ENCODE measurements at places on chromosomes 5 and 9.

DNA sequence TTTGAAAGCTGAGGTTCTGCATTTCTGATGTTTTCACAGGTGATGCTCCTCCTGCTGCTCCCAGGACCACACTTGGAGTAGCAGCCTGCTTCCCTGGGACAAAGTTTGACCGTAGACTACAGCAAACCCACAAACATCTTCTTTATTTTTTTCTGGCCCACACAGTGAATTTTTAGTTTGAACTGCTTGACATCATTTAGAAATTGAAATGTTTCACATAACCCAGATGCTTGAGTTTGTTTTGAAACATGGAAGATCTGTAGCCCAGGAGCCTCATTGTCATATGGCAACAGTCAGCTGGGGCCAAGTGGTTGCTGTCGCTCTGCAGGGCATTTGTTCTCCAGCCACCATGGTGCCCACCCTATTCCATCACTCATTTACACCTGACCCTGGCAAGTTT is 8.4 kb downstream of the SH3TC2 start:
- no peak for DNase-seq

DNA sequence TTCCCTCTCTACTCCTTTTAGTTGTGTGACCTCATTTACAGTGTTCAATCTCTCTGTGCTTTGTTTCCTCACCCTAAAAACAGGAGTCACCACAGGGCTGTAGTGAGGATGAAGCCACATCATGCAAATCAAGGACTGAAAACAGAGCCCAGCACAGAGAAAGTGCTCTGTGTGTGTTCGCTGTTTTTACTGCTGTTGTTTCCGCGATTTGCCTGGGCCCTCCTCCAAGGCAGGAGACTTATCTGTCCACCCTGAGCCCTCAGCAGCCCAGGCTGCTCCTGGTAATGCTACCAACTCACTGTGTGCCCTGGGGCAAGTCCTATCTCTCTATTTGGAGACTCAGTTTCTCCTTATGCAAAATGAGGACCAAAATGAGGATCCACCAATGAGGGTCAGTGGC is 87.2 kb upstream of the NEURL1B start:
- DNase-seq: no peak

DNA sequence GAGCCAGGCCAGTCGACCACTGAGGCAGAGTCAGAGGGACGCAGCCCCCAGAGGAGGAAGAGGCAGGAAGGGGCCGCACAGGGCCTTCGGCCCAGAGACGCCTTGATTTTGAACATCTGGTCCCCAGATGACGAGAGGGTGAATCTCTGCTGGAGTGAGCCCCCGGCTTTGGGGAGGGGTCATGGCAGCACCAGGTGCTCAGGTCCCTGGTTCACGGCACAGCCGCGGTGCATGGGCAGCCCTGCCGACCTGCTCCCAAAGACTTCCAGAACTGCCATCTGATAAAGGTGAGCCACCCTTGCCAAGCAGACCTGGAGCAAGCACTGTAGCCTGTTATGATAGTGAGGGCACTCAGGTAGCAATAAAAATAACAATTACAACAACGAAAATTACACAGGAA is 29.8 kb downstream of the LPCAT1 start:
- DNase-seq: no peak

DNA sequence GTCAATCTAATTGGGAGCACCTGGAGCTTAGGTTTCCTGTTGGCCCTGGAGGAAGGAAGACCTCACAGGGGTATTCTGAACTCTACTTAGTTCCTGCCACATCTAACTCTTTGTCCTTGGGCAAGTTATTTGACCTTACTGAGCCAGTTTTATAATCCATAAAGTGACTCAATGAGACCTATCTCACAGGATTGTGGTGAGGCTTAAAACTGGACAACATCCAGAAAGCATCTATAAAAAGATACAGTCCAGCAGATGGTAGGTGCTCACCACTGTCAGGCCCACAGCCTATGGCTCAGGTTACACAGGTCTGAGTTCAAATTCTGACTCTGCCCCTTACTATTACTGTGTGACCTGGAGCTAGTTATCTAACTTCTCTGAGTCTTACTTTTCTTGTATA is 23.3 kb downstream of the KCNV2 start:
- DNase-seq: no peak

DNA sequence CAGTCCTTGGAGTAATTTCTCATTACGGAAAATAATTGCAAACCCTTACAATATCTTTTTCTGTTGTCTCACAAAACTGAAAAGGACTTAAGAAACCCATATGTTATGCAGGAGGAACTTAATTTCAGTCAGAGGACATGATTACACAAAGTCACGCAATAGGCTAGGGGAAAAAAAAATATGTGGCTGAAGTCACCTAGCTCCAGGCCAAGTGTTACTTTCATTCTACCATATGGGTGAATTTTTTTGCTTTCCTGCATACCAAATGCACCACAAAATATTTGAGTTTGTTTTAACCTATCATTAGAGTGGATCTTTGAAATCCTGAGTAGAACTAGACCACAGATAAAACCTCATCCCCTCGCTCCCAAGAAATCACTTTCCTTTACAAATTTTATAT is 523.5 kb downstream of the CAAP1 start:
- no peak for DNase-seq

- DNase-seq: no peak
Measured at GRCh38 chr5:9543311-9543920, 2.5 kb downstream of the SEMA5A start.

DNA sequence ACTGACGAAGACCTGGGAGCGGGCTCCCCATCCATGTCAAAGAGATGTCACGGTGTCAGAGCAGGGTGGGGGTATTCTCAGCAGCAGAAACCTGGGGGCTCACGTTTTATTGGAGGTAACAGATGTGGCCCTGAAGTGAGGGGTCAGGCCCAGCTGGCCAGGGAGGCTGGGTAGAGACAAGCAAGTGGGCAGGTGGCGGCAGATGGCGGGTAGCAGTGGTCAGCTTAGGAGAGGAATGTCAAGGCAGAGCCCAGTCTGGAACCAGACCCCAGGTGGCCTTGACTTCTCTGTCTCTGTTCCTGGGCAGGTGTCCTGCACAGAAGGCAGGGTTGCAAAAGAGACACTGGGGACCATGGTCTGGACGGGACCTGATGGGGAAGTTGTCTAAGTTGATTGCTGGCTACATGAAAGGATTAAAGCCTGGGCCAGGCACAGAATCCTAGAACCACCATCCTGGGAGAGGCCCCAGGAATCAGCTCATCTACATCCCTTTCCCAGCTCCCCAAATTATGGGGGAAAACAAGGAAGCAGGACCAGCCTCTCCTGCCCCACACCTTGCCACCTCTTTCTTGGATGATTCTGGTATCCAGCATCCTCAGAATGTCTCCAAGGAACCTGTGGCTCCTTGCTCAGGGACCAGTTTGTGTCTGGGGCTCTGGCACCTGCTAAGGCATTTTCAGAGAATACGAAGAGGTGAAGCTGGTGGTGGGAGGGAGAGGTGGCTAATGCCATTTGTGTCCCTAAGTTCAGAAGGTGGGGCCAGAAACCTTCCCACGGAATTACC is 72.5 kb downstream of the AMBP start:
- no peak for DNase-seq

GRCh38 chr5:168471785-168472184 is 14.5 kb upstream of the RARS1 start:
- no peak for DNase-seq

DNA sequence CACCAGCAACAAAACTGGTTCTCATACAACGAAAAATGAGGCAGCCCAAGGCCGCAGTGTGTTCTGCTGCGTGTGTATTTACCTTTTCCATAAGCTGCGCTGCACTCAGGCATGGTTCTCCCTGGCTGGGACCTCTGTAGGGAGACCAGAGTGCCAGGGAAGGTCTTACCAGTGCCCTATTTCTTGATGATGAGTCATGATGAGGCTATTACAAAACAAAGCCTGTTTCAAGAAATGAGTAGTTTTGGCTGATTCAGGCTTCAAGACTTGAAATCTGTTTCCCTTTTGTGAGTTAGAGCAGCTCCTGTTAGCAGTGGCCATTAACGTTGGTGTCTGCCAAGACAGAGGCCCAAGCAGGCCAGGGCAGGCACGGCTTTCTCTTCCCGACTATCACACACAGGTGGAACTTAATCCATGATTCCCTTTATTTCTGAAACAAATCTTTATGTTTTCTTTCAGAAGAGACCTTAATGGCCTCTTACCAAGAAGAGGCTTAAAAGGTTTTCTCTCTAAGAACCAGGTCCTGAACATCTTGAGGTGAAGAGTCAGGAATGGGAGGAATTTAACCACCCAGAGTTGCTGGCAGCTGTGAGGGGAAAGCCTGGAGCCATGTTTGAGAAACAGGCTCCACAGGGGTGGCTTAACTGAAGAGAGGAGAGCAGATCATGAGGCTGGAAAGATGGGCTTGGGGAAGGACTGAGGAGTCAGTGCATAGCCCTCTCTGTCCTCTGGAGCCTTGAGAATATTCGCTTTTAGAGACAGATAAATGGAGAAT is 41.4 kb upstream of the TIFAB start:
- no peak for DNase-seq
